ENCODE measurements at places on chromosomes 12 and 14.
A peak's percentile ranks its signal among the peaks of the same experiment; 100 is the strongest.

DNA sequence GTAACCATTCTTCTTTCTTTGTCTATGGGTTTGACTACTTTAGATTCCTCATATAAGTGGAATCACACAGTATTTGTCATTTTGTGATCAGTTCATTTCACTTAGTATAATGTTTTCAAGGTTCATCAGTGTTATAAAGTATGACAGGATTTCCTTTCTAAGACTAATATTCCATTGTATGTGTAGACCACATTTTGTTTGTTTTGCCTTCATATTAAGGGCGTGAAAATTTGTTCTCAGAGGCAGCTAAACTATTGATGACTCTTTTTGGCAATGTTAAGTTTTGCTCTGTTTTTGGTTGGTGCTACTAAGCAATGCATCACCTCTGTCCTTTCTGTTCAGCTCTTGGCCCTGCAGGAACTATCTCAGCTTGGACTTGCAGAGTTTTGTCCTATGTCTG lies 1.7 kb upstream of the KLRG1 start:
- DNase-seq: no peak

- no peak for DNase-seq
Measured at GRCh38 chr14:83614956-83615355, 1915.0 kb upstream of the FLRT2 start.

DNA sequence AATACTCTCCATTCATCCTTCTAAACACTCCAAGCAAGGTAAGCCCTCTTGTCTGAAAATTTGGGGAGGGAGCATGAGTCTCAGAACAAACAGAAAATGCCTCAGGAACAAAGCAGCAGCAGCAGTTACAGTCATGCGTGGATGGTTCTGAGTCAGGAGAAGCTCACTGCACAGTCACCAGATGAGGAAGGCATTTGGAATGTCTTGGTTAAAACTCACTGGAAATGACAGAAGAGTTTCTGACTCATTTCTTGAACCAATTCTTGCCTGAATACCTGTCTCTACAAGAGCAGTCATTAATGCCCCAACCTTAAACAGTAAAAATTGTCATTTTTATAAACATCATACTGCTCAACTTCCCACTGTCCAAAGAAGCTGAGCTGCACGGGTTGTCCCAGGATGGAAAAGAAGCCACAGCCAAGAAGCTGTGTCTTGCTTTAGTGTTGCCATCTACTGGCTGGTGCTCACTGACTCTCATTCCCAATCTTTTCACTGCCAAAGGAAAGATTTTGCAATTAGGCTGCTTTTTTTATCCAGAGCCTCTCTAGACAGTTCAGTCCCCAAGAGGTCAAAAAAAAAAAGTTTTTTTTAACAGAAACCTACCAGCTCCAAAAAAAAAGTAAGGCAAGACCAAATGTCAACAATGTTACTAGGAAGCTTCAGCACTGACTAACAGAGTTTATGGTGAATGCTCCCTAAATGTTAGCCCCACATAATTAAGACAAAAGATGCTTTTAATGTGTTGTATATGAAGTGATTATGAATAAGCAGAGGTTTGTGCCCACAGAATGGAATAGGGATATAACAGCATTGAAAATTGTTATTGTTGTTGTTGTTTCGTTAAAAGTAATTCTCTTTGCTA lies 40.4 kb downstream of the KICS2 start:
- peak; percentile 52 for DNase-seq

DNA sequence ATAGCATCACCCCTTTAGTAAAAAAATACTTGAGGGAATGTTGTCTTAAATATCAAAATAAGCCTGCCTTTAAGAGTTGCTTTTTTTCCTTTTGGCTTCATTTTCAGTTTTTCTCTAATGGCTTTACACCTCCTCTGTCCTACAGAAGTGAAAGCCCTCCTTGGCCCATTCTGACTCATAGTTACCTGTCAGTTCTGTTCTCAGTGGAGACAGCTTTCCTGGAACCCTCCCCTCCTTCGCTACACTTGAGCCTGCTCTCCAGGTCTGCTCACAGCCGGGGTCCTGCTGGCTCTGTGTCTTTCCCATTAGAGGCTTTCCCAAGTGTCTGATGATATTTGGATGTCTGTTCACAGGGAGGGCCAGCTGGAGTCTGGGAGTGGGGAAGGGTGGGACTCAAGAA lies 84.0 kb downstream of the PELI2 start:
- DNase-seq: no peak

- DNase-seq: peak; percentile 98
Measured at GRCh38 chr14:24481622-24482324, 26.3 kb downstream of the CMA1 start.

DNA sequence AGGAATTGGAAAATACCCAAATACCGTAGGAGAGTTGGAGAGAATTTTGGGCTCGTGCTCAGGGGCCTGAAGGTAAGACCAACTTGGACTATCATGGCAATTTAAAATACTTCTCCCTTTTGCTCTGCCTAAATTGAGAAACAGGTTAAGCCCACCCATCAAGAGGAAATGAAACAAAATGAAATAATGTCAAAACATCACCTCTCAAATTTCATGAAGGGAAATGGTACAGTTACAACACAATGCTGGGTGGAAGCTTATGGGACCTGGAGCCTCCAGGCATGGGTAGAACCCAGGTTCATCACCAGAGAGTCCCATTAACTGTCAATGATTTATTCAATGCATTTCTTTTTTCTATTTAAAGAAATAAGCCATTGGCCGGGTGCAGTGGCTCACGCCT lies 33.7 kb downstream of the FOS start:
- no peak for DNase-seq

GRCh38 chr12:50538182-50538581 lies 33.4 kb downstream of the DIP2B start:
- DNase-seq: no peak

- no peak for DNase-seq
Measured at GRCh38 chr14:94390372-94391086, 2.1 kb upstream of the SERPINA1 start.

GRCh38 chr14:106578481-106578880 lies 1052.1 kb downstream of the TMEM121 start:
- DNase-seq: no peak

DNA sequence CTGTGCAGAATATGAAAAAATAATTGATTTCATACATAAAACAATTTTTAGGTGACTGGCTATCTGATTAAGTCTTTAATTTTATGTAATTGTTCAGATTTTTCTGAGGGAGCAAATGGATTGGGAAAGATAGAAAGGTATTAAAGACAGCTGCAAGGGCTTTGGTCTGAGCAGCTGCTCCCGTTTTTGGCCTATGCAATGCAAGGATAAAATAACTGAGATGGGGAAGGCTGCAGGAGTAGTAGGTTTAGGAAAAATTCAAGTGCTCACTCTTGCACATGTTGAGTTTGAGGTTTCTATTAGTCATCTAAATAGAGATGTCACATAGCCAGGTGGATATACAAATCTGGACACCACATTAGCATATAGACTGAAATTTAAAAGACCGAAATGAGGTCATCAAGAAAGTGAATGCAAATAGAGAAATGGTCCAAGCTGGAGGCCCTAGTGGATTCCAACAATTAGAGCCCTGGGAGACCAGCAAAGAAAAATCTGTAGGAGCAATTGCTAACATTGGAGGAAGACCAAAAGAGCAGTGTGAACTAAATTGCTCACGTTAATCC lies 144.0 kb downstream of the PPFIA2 start:
- DNase-seq: no peak

GRCh38 chr14:75865531-75865930 lies 116.3 kb downstream of the TGFB3 start:
- no peak for DNase-seq

GRCh38 chr12:98656289-98657101 lies 11.4 kb downstream of the APAF1 start:
- DNase-seq: no peak

DNA sequence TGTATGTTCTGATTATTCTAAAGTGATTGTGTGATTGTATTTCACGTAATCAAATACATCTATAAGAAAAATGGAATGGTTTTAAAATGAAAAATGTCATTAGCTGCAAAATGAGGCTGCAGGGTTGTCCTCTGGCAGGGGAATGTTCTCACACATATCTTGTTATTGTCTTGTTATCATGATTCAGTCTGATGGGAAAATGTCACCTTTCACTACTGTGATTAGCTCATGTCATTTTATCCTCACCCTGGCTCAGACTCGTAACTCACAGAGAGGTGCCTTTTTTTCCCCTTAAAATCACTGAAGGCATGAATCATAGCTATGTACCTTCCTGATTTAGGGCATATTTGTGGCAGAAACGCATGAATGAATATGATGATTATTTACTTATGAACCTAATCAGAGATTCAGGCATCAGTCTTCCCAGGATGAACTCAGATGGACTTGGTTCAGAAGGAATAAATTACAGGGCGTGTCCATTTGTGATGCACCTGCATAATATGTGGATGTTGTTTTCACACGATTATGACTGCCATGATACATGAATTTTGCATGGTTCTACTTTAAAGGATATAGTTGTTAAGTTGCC lies 1339.2 kb downstream of the AACS start:
- DNase-seq: no peak

DNA sequence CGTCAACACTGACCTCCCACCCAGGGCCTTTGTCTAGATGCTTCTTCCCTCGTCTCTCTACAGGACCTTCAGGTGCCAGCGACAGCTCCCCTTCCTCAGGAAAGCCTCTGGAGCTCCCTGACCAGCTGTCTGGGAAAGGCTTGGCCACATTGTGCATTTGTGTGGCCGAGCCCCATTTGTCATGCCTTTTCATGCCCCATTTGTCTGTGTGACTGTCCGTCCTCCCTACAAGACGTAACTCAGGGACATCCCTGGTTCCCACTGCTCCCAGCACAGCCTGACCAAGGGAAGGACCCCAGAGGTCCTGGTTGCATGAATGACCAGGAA lies 23.8 kb downstream of the ZFYVE21 start:
- no peak for DNase-seq

- DNase-seq: no peak
Measured at GRCh38 chr12:124530637-124531263, 36.7 kb downstream of the NCOR2 start.

Data from iPS-NIHi11 (cell line).